ENCODE measurements at places on chromosomes 5 and 9.

GRCh38 chr9:80437091-80437640 lies 865.4 kb downstream of the TLE4 start:
- no peak for DNase-seq

- no peak for DNase-seq
Measured at GRCh38 chr5:40066616-40067015, 613.1 kb upstream of the PTGER4 start.

DNA sequence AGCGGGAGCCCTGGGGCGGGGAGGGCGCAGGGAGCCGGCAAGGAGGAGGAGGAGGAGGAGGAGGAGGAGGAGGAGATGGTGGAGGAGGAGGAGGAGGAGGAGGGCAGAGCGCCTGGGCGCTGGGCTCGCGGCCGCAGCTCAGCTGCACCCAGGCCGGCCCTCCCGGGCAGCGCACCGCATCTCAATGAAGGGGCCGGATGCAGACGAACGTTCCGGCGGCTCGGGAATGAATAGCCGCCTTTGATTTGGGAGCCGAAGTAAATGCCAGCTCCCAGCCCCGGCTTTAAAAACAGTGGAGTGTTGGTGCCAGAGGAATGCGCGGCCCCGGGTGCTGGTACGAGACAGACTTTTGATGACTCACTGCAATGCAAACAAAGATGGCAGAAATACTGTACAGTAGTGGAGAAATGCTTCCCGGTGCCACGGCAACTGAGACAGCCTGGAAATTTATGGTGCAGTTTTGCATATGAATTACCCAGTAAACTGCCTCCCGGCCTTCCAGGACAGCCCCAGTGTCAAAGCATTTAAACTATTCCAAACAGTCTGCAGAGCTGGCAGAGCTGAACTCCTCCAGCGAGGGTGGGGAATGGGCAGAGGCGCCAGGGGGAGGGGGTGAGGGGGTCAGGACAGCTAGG lies 43.1 kb downstream of the NACC2 start:
- DNase-seq = peak; percentile 97

GRCh38 chr5:82384034-82384750 lies 106.0 kb upstream of the RPS23 start:
- DNase-seq = peak; percentile 51

DNA sequence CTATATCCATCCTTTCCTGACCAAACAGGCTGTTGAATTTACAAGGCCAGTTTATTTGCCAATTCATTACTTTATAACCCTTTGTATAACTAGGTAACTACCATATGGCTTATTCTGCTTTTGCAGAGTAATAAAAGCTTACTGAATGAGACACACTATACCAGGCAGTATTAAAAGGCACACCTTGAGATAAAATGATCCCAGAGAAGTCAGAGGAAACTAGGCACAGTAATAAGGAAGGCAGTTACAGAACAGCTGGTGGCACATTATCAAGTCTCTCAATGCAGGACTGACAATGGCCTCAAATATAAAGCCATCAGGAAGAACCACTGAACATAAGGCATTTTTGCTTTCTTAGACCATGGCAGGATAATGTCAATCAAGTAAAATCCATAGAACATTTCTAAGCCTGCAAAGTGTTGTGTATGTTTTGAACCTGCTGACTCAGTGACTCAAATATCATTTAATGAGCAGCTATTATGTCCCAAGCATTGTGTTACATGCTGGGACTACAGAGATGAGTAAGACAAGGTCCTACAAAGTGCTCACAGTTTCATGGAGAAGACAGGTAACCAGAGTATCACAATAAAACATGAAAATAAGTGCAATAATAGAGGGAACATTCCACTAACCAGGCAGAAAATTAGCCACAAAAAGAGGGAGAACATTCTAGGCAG lies 52.5 kb downstream of the OXCT1 start:
- DNase-seq = no peak

GRCh38 chr5:170120576-170120975 lies 14.9 kb downstream of the FOXI1 start:
- peak; percentile 98 for DNase-seq

GRCh38 chr9:84340535-84340934 lies at the start of gene SLC28A3:
SLC28A3 (minus strand) TSS chr9:84340758; CDS start chr9:84340633, 125 bp downstream.
- no peak for DNase-seq

DNA sequence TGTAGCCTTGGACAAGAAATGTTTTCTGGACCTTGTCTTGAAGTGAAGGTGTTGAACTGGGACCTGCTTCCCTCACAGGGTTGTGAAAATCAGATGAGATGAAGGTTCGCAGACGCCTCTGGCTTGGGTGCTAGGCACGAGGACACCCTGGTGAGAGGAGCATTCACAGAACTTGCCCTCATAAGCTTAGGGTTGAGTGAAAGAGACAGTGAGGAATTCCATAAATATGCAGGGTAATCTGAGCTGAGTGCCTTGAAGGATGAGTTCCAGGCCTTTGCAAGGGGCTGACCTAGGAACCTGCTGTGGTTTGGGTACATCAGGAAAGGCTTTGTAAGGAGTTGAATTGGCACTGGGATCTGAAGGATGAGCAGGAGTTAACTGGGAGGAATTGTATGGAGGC lies 75.7 kb upstream of the SAP30L start:
- DNase-seq = peak; percentile 49

DNA sequence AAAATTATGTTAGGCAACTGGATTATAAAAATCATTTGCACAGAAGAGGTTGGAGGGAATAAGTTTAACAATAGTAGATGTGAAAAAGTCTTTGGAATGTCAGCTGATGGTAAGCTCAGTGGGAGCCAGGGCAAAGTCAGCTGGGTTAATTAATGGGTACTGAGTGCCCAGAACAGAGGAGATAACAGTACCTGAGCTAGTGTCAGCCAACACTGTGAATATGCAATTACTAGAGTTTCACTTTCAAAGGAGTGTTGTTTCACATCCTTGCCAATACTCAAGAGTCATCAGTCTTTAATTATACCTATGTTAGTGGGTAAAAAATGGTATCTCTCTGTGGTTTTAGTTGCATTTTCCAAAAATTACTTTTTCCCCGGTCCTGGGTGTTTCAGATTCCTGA lies 135.1 kb downstream of the KIF4B start:
- DNase-seq = no peak

DNA sequence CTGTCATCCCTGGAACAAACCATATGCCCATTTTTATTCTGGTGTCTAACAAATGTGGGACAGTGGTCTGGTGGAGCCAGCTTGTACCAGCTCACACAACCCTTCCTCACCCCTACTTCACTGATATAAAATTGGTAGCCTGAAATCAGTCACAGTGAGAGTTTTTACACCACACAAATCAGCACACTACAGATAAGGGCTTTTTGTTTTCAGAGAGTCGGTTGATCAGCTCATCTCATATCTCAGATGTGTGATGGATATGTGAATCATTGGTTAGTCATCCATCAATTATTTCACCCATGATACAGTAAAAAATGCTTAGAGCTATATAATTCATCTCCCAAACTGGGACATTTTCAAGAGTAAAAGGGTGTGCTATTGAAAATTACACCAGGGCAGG lies 529.2 kb downstream of the EBF1 start:
- DNase-seq = no peak

GRCh38 chr5:2006971-2007291 lies 124.2 kb upstream of the IRX4 start:
- no peak for DNase-seq

GRCh38 chr5:58201922-58202648 lies 257.8 kb downstream of the PLK2 start:
- DNase-seq = no peak

- DNase-seq = no peak
Measured at GRCh38 chr5:3182133-3182876, 413.3 kb upstream of the IRX1 start.

DNA sequence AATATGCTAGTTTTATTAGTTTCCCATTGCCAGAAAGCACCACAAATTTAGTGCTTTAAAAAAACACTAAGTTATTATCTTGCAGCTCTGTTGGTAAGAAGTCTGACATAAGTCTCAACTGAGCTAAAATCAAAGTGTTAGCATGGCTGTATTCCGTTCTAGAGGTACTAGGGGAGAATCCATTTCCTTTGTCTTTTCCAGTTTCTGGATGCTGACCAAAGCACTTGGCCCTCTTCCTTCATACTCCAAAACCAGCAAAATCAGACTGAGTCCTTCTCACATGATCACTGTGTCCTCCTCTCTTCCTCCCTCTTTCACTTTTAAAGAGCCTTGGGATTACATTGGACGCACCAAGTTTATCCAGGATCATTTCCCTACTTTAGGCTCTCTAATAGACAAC lies 9.5 kb downstream of the CDH18 start:
- no peak for DNase-seq

- peak; percentile 43 for DNase-seq
Measured at GRCh38 chr5:149452007-149452664, 73.0 kb upstream of the IL17B start.

DNA sequence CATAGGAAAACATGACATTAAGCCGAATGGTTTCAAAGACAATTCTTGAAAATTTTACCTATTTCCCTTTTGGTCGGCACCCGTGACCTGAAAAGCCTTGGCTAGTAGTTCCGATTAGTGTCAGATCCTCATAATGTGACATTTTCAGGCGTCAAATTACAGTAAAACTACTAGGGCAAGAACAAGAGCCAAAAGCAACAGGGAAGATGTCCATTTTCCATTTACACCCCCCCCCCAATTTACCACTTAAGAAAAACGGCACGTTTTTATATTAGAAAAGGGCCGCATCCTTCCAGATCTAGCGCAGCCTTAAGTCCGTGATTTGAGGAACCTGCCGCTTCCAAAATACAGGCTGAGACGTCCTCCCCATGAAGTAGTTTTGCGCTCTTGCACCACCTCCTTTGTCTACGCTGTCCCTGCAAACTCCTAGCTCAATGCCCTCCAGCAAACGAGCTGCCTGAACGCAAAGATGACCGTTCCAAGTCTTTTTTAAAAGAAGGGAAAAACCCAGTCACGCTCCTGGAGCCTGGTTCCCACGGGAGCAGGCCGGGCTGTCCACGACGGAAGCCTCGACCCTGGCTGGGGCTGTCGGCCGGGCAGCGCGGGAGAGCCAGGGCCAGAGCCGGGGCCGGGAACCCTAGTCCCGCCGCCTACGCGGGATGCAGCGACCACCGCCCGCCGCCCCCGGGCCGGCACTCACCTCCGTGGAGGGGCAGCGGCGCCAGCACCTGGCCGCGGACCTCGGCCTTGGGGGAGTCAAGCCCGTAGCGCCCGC lies 616 bp downstream of the RNF130 start:
- peak; percentile 58 for DNase-seq

DNA sequence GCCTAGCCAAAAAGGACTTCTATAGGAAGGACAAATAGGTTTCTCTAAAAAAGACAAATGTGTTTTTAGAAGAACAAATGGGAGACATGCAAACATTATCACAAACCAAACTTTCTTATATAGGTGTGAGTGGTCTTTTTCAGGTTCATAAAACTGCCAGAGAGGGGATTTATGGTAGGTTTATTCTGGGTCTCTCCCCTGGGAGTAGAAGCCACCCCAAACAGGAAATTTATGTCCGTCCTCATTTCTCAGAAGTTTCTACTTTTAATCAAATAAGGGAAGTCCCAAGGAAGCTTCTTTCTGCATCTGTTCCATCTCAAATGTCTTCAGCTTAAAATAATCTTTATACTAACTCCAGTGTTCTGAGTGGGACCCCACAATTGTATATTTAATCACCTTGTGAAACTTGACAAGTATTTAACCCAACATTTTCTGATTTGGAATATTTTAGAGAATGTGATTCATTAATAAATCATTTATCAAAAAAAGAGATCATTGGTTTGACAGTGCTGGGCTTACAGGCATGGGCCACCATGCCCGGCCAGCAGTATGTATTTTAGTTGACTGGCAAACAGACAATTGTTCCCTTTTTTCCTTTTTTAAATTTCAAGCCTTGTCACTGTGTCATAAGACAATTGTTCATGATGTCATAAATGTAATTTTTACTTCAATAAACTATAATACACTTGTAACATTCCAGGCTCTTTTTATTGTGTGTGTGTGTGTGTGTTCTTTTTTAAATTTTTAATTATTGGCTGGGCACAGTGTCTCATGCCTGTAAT lies 44.6 kb upstream of the GLDC start:
- no peak for DNase-seq

GRCh38 chr9:87663556-87663955 lies 62.4 kb upstream of the CTSL start:
- DNase-seq = no peak

DNA sequence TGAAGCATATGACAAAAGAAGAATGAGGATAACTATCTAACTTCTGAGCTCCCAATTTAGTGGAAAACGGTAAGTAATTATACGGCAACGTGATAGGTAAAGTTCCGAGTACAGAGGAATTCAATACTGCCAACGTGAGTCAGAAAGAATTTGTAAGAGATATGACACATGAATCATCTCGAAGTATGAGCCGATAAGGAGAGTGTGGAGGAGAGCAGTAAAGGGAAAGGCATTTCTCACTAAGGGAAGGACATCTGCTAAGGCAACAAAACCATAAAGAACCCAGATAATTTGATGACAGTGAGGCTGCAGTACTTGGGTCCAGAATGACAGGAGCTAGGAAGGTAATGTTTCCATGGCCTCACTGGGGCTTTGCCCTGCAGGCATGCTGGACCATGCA lies 11.0 kb downstream of the MPDZ start:
- no peak for DNase-seq

- no peak for DNase-seq
Measured at GRCh38 chr9:129266536-129266935, 88.5 kb upstream of the IER5L start.

GRCh38 chr9:121059998-121060636 lies 10.0 kb upstream of the C5 start:
- peak; percentile 69 for DNase-seq

DNA sequence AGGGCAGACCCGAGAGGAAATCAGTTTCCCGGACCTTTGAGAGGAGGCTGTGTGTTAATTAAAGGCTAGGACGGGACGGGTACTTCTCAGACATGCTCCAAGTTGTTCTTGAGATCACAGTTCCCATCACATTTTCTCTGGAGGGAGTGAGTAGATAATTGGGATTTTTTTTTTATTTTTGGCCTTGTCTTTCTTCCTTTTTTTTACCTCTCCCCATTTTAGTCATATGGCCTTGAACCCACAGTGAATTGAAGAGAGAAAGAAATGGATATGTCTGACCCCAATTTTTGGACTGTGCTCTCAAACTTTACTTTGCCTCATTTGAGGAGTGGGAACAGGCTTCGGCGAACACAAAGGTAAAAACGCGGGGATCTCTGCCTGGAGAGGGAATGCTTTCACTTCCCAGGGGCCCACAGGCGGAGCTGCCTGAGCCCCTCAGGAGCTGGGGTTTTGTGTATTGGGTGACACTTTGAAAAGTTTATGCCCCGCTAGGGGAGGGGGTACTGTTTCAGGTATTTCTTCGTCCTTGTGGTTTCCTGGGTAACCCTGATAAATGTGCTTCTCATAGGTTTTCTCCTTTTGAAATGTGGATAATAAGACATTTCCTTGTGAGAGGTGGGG lies 191.8 kb downstream of the CD180 start:
- no peak for DNase-seq

GRCh38 chr9:129436751-129437625 lies 183.9 kb downstream of the C9orf50 start:
- peak; percentile 43 for DNase-seq

DNA sequence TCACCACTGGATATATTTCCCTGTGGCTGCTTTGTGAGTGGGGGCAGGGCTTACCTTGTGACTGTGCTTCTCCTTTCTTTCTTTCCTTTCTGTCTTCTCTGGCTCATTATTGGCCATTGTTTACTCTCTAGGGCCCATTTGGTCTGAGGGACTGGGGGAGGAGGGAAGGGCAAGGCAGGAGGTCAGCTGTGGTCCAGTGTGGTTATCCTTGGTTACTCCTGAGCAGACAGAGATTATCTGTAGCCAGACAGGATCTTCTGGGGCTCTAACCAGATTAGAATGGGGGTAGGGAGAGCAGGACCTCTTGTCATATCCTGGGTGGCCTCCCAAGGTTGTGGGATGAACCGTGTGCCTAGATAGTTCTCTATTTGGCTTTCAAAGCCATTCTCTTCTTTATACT lies 71.2 kb downstream of the ANKRD55 start:
- DNase-seq = no peak

Measured in AG10803 (cell line).